B cell (primary cell): ENCODE measurements at places on chromosomes 16 and 17. TPM values are rescaled to one million over a fixed set of nuclear protein-coding genes. Genes with fewer than 3 reads are reported as not detected.

- no peak for DNase-seq
These were observed 25.0 kb downstream of the CDK12 start for GRCh38 chr17:39486242-39486641.

GRCh38 chr16:66728117-66728787, 23.2 kb downstream of the DYNC1LI2 start:
- DNase-seq = peak; percentile 60

The OR2C1 gene
- total RNA-seq = 0.67 and 1.4 TPM in 2 replicates

The TMC6 gene
- total RNA-seq = 891 and 910 TPM in 2 replicates

The CACNB1 gene
- 9.6 and 12.4 TPM in 2 replicates for total RNA-seq

The CDRT15L2 gene
- total RNA-seq = not detected in 2 replicates
